NCI-H526 (cell line): ENCODE measurements at places on chromosomes 5 and 9.

DNA sequence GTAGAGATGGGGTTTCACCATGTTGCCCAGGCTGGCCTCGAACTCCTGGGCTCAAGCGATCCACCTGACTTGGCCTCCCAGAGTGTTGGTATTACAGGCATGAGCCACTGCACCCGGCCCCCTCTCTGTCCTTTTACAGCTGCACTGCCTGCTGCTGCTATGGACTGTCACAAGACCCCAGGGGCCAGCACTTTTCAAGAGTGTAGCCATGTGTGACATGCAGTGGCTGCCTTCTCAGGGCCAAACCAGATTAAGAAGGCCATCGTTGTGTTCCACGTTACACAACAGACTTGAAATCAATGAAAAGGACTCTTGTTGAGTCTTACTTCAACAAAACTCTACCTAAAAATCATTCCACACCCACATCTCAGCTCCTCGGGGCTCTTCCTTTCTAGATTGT lies 78.9 kb upstream of the ICE1 start:
- DNase-seq, result no peak

DNA sequence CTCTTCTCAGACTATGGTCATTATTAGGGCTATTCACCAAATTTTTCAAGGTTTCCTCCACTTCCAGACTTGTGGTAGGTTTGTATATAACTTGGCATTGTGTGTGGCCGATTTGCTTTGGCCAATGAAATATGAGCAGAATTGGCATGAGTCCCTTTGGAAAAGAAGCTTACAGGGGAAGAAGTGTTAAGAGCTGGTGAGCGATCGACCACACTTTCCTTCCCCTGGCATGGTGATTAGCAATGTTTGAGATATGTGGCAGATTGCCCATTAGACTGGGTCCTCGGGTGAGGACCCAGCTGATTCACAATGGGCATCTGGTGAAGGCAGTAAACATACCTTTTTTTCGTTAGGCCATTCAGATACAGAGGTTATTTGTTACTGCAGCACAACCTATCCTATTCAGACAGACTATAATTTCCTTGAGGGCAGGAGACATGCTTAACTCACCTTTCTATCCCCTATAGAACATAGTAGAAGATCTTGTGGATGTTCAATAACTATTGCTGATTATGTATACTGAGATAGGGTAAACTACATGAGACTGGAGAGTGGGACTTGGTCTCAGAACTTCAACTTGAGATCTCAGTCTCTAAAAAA lies 62.8 kb upstream of the KLF9 start:
- DNase-seq, result no peak

DNA sequence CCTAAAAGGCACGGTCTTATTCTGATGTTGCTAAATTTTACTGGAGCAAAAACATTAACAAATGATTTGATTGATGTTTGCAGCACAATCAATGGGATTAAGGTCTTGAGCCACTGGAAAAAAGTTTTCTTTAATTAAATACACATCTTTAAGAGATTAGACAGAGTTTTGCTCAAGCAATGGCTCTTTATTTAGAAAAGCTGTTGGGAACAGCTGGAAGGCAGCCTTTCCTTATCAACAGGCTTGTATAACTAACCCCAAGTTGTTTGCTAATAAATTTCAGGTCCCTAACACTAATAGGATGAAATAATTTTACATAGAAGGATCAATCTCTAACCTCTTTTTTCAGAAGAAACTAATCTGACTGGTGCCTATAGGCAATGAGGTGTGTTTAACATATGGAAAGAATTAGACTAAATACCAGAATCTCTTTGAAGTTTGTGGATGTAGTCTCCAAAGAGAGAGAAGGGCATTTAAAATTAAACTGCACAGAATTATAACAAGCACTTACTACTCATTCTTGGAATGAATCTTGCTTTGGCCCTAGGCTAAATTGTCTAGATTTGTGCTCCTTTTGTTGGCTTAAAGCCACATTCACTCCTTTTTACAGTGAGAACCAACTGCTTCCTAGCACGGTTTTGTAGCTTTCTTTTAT lies 67.3 kb upstream of the TNFAIP8 start:
- no peak for DNase-seq

DNA sequence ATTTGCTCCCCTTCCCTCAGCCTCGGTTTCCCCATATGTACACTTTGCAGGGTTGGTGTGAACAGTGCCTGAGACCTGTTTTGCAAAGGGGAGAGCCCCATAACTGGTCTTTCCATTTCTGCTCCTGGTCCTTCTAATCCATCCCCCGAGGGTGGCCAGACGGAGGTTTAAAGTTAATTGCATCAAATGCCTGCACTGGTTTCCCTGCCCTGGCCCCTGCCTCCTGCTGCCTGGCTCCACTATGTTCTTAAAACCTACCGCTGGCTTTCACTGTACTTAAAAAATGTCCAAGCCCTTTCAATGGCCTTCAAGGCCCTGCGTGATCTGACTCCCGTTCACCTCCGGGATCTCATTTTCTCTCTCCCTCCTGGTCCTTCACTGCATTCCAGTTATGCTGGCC lies 183.0 kb downstream of the RGS3 start:
- no peak for DNase-seq

- no peak for DNase-seq
Observed at GRCh38 chr5:127595484-127596368, 53.2 kb upstream of the CTXN3 start.

DNA sequence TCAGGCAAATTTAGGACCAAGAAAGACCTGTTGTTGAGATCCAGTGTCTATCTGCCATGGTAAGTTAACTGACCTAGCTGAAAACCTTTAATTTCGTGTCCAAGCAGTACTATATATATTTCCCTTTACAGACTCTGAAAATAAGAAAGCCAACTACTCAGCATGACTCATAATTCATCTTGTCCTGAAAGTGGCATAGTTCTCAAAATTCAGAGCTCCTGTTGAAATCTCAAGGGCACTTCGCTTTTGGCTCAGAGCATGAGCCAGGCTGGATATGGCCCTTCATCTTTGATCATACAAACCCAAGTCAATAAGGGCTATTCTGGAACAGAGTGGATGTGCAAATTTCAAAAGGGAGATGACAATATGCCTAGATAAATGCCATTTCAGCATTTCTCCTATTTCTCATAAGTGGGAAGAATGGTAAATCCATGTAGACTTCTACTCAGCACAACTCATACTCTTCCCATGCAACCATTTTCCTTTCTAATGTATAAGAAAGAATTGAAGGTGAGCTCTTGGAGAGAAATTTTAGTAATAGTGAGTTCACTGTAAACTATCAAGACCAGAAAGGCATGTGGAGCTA lies 567.9 kb upstream of the DAB2 start:
- DNase-seq, result no peak

DNA sequence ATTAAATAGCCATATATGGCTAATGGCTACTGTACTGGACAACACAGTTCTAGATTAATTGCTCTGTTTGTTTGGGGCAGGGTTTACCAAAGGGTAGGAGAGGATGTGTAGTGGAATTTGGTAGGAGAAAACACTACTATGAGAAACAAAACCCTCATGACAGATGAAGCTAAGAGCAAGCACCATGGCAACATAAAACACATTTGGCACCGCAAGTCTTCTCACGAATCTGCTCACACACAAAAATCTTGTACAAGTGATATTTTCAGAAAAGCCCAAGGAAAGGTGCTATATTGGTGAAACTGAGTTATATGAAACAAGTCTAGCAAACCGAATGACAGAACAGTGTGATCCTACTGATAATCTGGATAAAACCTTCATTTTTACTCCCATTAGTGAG lies 38.5 kb downstream of the CSF2 start:
- no peak for DNase-seq

DNA sequence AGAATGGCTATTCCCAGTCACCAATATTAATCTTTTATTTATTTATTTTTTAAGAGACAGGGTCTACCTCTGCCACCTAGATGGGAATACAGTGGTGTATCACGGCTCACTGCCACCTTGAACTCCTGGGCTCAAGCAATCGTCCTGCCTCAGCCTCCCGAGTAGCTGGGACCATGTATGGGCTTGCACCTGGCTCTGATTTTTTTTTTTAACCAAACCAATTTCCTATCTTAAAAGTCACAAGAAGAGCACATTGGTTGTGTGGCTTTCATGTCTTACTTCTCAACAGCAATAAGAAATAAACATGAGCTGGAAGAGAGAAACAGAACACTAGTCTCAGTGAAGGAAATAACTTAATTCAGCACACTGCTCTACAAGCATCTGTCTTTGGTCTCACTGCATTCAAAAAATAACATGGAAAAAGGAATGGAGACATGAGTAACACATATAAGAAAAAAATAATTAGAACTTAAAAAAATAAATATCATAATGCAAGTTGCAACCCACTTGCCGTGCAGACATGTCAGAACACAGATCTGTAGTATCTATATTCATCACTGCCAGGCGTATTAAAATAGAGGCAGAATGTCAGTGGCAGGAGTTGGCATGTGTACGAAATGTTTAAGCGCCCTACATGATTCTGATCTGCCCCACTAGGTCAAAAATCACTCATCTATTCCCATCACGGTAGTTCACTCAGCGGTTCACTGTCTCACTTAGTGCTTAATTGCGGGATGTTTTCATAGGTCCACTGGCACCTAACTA lies 66.4 kb downstream of the EFNA5 start:
- no peak for DNase-seq

DNA sequence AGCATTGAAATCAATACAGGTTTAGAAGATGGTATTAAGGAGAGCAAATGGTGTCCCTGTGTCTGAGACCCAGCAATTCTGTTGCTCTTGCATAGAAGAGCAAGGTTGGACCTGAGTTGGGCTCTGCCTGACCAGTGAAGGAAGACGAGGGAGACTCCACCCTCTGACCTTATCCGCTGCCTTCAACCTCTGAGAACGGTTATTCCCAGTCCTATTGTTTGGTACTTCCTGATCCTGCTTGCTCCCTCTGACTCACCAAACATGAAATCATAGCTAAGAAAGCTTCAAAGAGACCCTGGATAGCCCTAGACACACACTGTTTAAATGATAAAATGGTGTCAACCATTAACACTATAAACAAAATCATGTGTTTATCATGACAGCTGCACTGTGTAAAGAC lies 218.5 kb downstream of the PLK2 start:
- DNase-seq, result no peak

GRCh38 chr5:154141745-154142221 lies 48.8 kb upstream of the GALNT10 start:
- no peak for DNase-seq

DNA sequence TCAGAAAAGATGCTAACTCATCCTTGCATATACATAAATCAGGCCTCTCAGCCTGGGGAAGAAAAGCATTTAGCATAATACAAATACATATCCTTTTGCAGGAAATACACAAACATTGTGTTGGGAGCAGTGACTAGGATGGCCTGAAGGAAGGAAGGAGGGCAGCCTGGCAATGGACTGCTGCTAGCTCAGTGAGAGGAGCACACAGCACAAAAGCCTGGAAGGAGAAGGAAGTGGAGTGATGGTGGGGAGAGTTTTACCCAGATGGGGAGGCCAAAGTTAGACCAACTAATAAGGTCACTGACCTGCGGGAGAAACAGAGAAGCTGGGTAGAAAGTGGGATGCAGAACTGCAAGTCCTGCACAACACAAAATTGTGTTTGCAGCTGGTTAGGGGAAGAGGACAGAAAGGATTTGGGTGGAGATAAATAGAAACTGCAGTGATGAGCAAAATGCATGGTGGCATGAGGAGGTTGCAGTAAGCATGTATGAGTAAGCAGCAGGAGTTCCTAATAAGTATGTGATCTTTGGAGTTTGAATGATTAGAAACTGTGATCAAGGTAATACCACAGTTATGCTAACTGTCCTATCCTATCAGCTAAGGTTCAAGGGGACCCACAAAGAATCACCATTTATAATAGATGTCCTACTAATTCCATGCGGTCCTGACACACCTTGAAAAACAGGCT lies 39.5 kb downstream of the SEMA6A start:
- no peak for DNase-seq

- no peak for DNase-seq
Observed at GRCh38 chr5:139133282-139133681, 64.9 kb downstream of the SIL1 start.
